ENCODE measurements at places on chromosomes 13 and 19.

DNA sequence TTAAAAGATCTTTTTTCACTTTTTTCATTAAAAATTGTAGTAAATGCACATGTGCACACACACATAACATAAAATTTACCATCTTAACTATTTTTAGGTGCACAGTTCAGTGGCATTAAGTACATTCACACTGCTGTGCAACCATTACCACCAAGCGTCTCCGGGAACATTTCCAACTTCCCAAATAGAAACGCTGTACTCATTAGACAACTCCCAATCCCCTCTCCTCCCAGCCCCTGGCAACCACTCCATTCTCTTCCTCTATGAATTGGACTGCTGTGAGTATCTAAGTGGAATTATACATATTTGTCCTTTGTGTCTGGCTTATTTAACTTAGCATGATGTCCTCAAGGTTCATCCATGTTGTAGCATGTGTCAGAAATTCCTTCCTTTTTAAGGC, 11.6 kb downstream of the GJB2 start:
- no peak for DNase-seq

GRCh38 chr13:73428137-73428536, 369.3 kb downstream of the KLF5 start:
- peak; percentile 71 for DNase-seq

DNA sequence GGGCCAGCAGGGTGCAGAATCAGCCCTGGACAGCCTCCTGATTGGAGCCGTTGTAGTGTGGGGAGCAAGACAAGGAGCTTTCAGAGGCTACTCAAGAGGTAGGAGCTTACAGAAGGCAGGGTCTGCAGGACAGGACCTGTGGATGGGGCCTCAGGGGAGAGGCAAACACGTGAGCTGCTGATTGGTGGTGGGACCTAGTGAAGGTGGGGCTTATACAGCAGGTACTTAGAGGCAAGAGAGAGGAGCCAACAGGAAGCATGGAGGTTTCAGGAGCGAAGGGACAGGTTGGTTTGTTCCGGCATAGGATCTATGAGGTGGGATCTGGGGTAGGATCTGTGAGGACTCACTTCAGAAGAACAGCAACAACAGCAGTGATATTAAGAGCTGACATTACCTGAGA, 32.4 kb downstream of the ZSWIM4 start:
- peak; percentile 66 for DNase-seq

DNA sequence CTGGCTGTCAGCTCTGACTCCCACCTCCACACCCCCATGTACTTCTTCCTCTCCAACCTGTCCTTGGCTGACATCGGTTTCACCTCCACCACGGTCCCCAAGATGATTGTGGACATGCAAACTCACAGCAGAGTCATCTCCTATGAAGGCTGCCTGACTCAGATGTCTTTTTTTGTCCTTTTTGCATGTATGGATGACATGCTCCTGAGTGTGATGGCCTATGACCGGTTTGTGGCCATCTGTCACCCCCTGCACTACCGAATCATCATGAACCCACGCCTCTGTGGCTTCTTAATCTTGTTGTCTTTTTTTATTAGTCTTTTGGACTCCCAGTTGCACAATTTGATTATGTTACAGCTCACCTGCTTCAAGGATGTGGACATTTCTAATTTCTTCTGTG, 506 bp downstream of the OR7E24 start:
- no peak for DNase-seq

GRCh38 chr13:77733674-77734073, 36.2 kb downstream of the SLAIN1 start:
- no peak for DNase-seq

GRCh38 chr19:18677156-18677555, 6.3 kb upstream of the CRTC1 start:
- no peak for DNase-seq

- no peak for DNase-seq
These were observed 610.2 kb downstream of the UQCRFS1 start for GRCh38 chr19:28602675-28603298.

GRCh38 chr19:30785458-30786137, 413.4 kb downstream of the ZNF536 start:
- DNase-seq = no peak

DNA sequence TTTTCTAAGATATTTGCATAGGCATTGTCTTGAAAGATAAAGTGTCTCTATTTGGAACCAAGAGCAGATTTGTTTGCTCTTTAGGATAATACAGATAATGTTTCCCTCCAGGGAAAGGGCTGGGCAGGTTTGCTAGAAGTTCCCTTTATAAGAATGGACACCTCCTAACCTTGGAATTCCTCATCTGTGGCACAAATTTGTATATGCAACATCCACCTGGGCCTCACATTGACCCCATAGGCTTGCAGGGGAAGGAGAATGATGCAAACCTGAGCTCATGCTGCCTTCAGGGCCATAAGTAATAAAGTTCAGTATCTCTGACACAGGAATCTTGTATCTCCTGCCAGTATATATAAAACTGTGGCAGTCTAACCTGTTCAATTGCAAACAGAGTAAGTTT, 508.4 kb upstream of the MIR17HG start:
- no peak for DNase-seq

GRCh38 chr19:27974082-27974513, 1238.9 kb downstream of the UQCRFS1 start:
- DNase-seq = no peak

DNA sequence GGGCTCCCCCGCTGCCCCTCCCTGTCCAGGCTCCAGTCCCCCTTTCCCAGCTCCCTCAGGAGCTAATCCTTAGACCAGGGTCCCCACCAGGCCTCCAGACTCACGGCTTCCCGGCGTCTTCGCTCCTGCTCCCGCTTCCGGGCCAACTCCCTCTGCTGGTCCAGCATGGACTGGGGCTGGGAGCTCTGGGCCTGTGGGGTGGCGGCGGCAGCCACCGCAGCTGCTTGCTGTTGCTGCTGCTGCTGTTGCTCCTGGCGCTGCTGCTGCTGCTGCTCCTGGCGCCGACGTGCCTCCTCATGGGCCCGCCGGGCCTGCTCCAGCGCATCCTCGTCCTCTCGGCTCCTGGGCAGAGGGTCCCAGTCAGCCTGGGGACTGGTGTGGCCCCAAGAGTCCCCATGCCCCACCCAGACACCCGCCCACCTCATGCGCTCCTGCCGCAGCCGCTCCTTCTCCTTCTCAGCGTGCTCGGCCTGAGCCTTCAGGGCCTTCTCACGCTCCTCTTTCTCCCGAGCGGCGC, 6.4 kb upstream of the EPHX3 start:
- no peak for DNase-seq

GRCh38 chr19:37980419-37981170, 73.6 kb downstream of the SIPA1L3 start:
- DNase-seq = no peak

- no peak for DNase-seq
These were observed 165.5 kb downstream of the LACC1 start for GRCh38 chr13:44045180-44045562.

GRCh38 chr13:19605161-19605955, 28.1 kb upstream of the MPHOSPH8 start:
- no peak for DNase-seq

DNA sequence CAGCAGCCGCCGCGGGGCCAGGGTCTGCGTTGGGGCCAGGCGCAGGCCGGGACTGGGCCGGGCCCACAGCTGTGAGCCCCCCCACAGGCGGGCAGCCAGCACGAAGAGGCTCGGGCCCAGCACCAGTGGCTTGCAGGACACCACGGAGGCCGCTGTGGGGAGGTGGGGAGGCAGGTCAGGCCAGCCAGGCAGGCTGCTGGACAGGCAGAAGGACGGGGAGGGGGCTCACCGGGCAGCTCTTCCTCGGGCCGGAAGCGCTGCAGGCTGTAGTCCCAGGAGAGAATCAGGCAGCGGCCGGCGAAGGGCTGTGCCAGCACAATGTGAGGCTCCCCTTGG, 8.3 kb downstream of the LGI4 start:
- no peak for DNase-seq

GRCh38 chr13:78997902-78998629, 339.1 kb upstream of the OBI1 start:
- DNase-seq = no peak

GRCh38 chr13:41490371-41491015, 33.1 kb downstream of the RGCC start:
- no peak for DNase-seq

DNA sequence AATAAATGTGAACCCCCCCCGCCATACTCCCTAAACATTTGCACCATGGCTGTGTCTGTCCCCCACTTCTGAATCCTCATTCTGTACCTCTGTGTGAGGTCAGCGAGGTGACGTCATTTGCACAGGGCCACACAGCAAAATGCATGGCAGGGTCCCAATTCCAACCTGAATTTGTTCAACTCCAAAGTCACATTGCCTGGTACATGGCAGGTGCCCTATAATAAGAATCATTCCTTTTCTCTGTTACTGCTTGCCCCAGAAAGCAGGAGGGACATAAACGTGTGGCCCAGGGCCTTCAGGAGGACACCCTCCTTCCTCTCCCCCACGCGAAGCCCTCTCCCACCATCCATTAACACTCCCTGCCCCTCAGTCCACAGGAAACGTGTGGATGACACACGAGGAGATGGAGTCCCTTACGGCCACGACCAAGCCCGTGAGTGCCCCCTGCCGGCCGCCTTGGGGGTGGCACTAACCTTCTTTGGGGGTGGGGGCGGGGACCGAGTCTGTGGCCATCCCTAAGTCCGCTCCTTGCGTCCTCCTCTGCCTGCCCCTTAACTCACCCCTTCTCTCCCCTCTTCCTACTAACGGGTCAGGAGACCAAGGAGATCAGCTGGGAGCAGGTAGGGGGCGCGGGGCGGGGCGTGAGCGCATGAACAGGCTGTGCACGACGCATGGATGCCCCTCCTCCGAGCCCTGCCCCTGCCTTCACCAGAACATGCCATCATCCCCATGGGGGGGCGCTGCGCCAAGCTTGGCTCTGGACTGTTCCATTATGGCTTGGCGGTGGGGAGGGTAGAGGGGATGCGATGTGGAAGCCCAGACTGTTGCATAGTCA, 9.4 kb downstream of the HRC start:
- peak; percentile 83 for DNase-seq

DNA sequence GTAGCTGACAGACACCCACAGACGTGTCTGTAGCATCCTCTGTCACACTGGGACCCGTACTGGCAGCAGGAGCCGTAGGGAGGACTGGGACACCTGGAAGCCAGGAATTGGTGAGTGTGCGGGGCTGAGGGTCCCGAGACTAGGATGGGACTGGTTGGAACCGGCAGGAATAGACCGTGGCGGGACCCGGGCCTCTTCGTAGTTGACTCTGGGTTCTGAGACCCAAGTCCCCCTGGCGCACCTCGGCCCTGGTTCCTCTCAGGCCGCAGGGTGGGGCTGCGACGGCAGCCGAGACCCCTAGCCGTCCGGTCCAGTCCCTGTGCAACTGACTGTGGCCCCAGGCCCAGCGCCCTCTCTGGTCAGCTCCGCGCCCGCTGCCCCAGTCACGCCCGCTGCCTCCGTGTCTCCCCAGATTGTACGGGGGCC, 64.7 kb downstream of the ZNF823 start:
- no peak for DNase-seq

Measured in mesenchymal stem cell (in vitro differentiated cells and primary cell).